NCI-H460 (cell line): ENCODE measurements at places on chromosomes 5 and 9. TPM values are rescaled to one million over a fixed set of nuclear protein-coding genes. Genes with fewer than 3 reads are reported as not detected.
A peak's percentile ranks its signal among the peaks of the same experiment; 100 is the strongest.

GRCh38 chr9:113309204-113309813 is 6.1 kb upstream of the RNF183 start:
- DNase-seq: peak; percentile 49

GRCh38 chr5:12658871-12659446 is 754.7 kb upstream of the CTNND2 start:
- no peak for DNase-seq

Gene GCNT1
- total RNA-seq: 0.55 and 0.79 TPM in 2 replicates

Gene PCDHA9
- 0.02 TPM in 1 of 2 replicates, not detected in the other for total RNA-seq

DNA sequence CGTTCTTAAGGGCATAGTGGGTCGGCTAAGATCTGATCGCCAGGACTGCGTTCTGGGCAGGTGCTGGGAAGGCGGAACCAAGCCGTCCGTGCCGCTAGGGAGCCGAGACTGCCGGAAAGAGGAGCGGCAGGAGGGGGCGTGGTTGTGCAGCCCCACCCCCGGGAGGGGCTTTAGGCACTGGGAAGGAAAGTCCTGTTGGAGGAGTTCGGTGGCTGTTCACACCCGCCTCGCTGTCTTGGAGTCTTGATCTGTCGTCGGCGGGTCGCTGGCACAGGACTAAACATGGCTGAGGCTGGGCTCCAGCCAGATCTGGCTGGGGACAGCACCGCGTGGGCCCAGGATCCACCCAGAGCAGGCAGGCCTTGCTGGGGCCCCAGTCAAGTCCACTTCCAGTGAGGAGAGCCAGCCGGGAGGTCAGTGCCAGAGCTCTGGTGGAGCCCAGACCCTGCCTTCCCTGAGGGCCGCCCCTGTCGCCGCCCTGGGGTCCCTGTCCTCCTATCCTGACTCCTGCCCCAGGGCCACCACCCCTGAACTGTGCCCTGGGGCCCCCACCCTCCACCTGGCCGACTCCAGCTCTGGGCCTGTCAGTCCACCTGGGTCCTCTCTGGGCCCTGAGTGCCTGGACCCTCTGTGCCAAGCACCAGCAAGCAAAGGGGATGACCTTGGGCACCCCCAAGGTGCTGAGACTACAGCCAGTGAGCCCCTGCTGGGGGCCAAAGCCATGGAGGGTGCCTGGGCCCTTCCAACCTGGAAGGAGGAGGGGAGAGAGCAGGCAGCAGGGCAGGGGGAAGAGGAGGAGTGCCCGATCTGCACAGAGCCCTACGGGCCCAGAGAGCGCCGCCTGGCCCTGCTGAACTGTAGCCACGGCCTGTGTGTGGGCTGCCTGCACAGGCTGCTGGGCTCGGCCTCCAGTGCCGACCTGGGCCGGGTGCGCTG is 4.5 kb downstream of the RNF208 start:
- DNase-seq: peak; percentile 61

GRCh38 chr5:1733369-1733768 is 66.3 kb downstream of the MRPL36 start:
- no peak for DNase-seq

DNA sequence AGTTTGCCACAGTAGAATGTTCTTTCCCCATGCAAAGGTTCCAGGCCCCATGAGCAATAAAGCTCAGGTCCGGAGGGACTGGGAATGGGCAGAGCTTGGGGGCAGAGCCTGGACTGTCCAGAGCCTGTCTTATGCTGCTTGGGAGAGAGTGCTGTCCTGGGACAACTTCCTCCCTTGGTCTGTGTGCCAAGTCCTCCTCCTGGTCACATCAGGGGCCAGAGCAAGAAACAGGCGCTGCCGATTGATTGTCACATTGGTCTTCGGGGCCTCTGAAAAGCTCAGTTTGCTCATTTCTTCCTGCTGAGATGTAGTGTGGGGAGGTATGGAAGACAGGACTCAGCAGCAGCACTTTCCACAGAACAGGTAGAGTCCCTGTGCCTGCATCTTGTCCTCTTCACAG is 54.0 kb upstream of the FCN1 start:
- no peak for DNase-seq

Gene ACTBL2
- total RNA-seq: not detected in 2 replicates

- no peak for DNase-seq
These were observed 206.4 kb downstream of the ENC1 start for GRCh38 chr5:74433896-74434829.

Gene TSSK1B
- total RNA-seq: not detected in 2 replicates

DNA sequence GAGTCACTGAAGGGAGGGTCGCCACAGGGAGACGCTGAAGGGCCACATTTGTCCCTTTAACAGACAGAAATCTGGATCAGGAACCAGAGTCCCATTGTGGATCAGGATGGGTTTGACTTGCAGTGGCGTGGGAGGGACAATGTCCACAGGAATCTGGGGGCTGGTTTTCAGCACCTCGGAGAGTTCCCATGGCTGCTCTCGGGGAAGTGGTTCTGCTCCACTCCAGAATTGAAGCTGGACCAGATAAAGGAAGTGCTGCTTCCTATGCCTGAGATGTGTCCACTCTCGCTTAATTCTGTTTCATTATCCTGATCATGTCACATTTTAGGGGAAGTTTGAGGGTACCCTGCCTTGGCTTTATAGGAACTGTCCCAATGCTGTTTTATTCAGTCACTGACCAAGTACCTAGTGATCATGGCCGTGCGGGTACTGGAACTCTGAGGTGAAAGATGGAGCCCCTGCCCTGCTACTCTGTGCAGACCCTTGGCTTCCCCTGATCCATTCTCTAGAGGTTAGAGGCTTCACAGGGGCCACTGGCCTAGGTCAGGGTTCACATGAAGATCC is 28.7 kb downstream of the ENHO start:
- peak; percentile 18 for DNase-seq

GRCh38 chr9:19379697-19380046 is 364 bp downstream of the RPS6 start:
- no peak for DNase-seq

Gene LECT2
- total RNA-seq: not detected in 2 replicates

DNA sequence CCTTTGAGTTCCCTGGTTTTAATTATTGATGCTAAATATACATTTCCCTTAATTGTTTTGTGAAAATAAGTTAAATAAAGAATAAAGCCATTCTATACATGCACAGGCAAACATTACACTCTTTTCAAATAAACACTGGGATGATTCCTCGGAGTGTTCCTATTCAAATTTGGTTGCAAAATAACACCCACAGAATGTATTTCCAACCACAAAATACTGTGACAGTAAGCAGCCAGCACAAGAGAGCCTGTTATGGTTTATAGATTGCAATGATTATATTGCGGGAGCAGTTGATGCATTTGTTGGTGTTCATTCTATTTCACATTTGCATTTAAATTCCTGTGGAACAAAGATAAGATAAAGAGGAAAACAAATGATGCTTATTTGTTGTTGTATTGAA is 632.6 kb upstream of the WWC1 start:
- DNase-seq: no peak

GRCh38 chr9:99690573-99690972 is 131.1 kb upstream of the NR4A3 start:
- no peak for DNase-seq

DNA sequence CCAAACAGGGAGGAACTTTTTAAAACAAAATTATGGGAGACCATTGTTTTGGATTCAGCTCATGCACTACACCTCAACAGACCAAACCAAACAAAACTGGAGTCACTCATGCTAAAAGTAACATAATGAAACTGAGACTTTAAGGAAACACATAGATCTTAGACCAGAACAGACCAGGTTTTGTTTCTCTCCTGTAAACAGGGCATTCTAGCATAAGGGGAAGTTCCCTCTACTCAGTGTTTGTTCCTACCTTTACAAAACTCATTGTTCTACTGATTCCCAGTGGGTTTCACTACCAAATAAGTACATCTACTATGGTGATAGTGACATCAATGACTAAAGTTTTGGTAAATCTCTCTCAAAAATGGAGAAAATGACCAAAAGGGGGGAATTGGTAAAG is 1103.6 kb upstream of the EDIL3 start:
- no peak for DNase-seq

Gene TMEM171
- 0.64 TPM in 1 of 2 replicates, not detected in the other for total RNA-seq

Gene SH3RF2
- 8.4 and 10.6 TPM in 2 replicates for total RNA-seq

DNA sequence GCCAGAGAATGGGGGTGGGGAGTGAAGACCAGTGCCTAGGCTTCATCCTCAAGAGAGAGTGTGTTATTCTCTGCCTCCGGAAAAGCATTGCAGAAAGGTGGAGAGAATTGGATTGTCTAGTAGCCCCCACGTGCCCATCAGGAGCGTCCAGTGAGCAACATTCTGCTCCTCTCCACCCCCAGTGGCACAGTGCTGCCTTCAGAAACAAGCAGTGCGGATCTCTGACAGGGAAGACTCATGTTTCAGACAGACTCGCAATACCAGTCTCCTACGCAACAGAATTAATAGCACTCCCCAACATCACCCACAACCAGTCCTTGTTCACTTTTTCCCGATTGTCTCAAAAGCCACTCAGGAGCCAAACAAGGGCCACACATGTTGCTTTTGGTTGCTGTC is 14.9 kb upstream of the CEL start:
- no peak for DNase-seq

- no peak for DNase-seq
These were observed 48.4 kb downstream of the TNFSF15 start for GRCh38 chr9:114757395-114757794.

GRCh38 chr9:76200315-76200714 is 193.9 kb downstream of the RFK start:
- no peak for DNase-seq

- no peak for DNase-seq
These were observed 236.2 kb downstream of the PRELID2 start for GRCh38 chr5:145598983-145599382.

Gene RUFY1
- total RNA-seq: 38.0 and 39.2 TPM in 2 replicates

Gene IL9
- total RNA-seq: not detected in 2 replicates

- no peak for DNase-seq
These were observed 3.1 kb downstream of the MAN2A1 start for GRCh38 chr5:109692852-109693251.

GRCh38 chr5:148912146-148912545 is 85.7 kb downstream of the ADRB2 start:
- no peak for DNase-seq

Gene SLC36A3
- not detected in 2 replicates for total RNA-seq

GRCh38 chr9:134484479-134484878 is 157.1 kb upstream of the COL5A1 start:
- DNase-seq: no peak

DNA sequence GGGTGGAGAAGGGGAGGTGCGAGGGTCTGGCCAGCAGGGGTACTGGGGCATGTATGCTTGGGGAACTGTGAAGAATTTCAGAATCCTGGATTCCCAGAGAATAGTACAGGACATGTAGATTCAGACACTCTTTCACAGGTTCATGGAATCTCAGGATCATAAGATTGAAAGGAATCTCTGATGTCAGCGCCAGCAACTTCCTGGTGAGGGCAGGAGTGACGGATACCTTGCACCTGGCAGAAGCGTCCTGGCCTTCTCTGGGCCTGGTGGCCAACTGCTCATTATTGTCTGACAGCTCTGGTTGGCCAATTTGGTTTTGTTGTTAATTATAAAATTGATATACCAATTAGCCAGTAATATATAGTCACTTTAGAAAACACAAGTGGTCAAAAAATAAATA is 6.9 kb downstream of the GM2A start:
- no peak for DNase-seq

Gene DIPK1B
- total RNA-seq: 14.1 and 14.4 TPM in 2 replicates

Gene PRSS3
- not detected in 2 replicates for total RNA-seq

Gene CDKN2B-AS1
- not detected in 2 replicates for total RNA-seq

- no peak for DNase-seq
These were observed 48.0 kb downstream of the TARS1 start for GRCh38 chr5:33488558-33489355.

Gene FAM53C
- total RNA-seq: 18.4 and 18.6 TPM in 2 replicates

DNA sequence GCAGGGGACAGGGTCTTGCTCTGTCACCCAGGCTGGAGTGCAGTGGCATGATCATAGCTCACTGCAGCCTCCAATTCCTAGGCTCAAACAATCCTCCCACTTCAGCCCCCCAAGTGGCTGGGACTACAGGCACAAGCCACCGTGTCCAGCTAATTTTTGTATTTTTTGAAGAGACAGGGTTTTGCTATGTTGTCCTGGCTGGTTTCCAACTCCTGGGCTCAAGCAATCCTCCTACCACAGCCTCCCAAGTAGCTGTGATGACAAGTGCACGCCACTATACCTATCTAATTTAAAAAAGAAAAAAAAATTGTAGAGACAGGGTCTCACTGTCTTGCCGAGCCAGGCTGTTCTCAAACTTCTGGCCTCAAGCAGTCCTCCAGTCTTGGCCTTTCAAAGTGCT is 31.6 kb upstream of the LECT2 start:
- DNase-seq: no peak

- DNase-seq: no peak
These were observed 289.2 kb upstream of the TMEM161B start for GRCh38 chr5:88557881-88558280.

DNA sequence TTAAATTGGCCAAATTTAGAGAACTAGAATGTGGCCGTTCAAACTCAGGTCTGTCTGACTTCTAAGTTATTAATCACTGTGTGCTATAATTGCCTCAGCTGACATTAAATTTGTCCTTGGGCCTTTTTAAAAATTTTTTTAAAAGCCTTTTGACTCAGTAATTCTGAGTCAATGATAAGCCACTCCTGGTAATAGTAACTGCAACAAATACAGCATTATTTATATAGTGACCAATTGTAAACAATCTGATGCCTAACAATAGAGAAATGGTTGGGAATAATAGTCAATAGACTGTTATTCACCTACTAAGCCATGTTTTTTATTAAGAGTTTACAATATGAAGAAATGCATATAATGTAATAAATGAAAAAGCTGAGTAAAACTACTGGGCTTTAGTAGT is 70.9 kb upstream of the FSD1L start:
- no peak for DNase-seq

- no peak for DNase-seq
These were observed 13.3 kb upstream of the MRPS30 start for GRCh38 chr5:44795496-44795895.

Gene MYMK
- total RNA-seq: not detected in 2 replicates

DNA sequence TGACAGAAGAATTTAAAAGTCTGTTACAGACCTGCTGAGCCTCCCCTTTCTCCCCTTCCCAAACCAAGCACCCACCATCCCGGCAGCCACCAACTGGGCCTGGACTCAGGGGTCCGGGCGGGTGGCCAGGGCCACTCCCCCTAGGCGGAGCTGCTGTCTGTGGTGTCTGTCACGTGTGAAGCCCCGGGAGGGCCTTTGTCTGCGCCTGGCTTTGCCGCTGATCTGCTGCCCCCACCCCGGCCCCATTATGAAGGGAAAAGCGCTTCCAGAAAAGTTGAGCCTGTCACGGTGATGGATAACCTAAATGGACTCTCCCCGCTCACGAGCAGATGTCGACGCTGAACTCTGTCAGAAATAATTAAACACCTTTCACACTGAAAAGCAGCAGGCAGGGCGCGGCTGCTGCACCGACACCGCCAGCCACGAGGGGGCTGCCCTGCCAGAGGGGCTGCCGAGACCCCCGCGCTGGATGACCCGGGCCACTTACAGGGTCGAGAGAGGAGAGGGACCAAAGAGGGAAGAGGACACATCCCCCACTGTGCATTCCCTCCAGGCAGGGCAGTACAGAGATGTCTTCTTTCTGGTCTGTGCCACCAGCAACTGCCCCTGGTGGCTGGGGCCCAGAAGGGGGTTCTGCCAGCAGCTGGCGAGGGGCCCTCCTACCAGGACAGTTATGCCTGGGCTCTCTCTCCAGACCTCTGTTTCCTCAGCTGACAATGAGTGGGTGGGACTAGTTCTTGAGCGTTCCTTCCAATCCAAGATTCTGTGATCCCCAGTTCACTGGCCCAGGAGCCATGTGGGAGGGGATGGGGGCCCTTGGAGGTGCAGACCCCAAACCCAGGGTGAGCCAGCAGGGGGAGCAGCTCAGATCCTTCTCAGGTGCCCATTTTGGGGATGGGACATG is 36.0 kb upstream of the BARHL1 start:
- no peak for DNase-seq

GRCh38 chr5:177320879-177321278 is 9.2 kb upstream of the MXD3 start:
- no peak for DNase-seq
